NCI-H1048 (cell line): ENCODE measurements at places on chromosomes 5 and 9.

- no peak for DNase-seq
These were observed 210.8 kb downstream of the TSSK1B start for GRCh38 chr5:113223831-113224604.

GRCh38 chr9:5384436-5384835 lies 44.8 kb upstream of the RLN1 start:
- DNase-seq = no peak

GRCh38 chr9:91515074-91515687 lies 91.5 kb upstream of the NFIL3 start:
- DNase-seq = no peak

DNA sequence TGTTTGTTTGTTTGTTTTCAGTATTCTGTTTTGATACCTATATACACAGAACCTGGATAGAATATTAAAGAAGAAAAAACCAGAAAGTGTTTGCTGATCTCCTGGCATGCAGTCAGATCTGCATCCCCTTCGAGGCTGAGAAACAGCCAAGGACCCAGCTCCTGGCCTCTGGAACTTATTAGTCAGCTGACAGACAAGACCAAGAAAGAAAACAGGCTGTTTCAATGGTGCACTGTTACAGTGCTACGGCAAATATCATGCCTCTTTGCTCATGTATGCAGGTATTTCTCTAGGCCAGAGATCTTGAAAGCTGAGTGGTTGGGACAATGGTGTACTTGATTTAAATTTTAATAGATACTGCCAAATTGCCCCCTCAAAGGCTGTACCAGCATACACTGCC lies 95.0 kb downstream of the C5orf15 start:
- DNase-seq = no peak
